GM19239 (cell line): ENCODE measurements at places on chromosomes 6 and 20.

DNA sequence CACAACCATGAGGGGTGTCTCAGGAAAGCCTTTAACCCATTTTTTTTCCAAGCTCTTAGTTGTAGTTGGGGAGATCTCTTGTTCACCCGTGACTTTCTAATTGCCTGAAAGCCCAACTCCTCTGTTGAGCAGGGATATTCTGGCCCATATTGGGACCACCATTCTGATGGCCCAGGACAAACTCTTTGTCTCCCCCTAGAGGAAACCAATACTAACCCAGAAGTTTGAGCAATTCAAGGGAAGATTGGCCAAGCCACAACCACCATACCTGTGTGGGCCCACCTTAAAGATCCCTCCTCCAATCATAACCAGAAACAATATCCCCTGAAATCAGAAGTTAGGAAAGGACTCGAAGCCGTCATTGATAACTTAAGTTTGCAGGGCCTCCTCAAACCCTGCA lies 132.6 kb downstream of the THBS2 start:
- no peak for DNase-seq

- DNase-seq: no peak
Observed at GRCh38 chr6:147170269-147170668, 33.9 kb upstream of the STXBP5 start.

GRCh38 chr6:30684386-30685156 lies 1.9 kb downstream of the PPP1R18 start:
- no peak for DNase-seq

DNA sequence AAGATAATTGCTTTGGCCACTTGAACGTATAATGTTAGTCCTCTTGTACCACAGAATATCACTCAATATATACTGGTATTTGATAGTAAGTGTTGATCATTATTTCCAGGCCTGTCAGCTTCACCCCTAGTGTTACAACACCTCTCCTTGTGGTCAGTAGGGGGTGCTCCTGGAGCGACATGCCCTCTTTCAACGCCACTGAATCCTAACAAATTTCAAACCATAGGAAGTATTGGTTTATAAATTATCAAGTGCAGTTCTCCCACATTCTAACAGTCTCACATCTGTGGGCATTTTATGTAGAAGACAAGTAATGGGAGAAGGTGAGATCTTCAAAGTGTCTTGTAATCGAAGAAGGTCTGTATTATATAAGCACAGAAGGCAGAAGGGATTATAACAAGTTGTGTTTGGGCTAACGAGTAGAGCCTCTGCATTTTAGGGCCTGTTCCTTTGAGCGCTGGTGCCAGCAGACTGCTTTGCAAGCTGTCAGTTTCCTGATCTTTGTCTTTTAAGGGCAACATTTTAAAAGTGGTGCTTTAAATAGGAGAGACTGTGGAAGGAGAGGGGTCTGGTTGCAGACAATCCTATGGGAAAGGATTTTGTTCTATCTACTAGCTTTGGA lies 57.1 kb upstream of the CEP162 start:
- DNase-seq: no peak

DNA sequence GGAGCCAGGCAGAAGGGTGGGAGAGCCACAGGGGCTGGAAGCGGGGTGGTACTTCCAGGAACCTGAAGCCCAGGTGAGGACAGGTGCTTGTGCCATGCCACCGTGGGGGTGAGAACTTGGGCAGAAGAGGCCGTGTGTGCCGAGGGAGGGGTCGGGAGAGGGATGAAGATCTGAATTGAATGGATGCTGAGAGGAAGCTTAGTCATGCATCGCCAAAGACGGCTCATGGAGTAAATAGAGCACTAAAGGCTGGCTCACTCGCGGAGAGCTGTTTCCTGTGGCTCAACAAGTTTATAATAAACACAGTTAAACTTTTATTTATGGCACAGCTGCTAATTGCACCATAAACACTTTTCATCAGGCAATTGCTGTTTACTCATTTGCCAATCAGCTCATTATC lies 21.7 kb upstream of the MYT1 start:
- DNase-seq: no peak

DNA sequence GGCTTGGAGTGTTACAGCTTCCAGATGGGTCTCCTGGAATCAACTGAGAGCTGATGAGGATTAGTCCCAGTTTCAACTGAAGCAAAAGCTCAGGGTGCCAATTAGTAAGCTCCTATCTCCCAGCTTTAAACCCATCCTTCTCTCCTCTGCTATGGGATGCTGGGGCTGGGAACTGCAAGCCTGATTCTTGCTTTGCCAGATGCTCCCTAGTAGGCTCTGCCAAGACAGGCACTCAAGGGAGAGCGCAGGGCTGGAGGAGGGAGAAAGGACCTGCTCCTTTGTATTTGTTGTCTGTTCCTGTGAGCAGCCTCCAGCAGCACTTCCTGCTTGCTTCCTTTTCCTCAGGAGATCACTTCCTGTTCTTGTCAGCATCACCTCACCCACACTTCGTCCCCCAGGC lies 309.7 kb downstream of the KIF16B start:
- no peak for DNase-seq

DNA sequence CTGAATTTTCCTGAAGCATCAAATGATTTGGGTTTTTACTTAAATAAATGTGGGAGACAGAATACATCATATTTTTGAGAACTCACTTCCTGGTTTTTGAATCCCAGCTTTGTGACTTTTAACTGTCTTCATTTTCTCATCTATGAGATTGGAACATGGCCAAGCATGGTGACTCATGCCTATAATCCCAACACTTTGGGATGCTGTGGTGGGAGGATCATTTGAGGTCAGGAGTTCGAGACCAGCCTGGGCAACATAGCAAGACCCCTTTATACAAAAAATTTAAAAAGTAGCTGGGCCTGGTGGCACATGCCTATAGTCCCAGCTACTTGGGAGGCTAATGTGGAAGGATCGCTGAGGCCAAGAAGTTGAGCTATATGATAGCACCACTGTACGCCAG lies 122.3 kb downstream of the QKI start:
- DNase-seq: no peak

- DNase-seq: peak; percentile 58
Observed at GRCh38 chr20:3420211-3420707, 12.8 kb upstream of the DNAAF9 start.

GRCh38 chr6:3777730-3778461 lies 26.4 kb upstream of the PXDC1 start:
- no peak for DNase-seq

- no peak for DNase-seq
Observed at GRCh38 chr6:21828704-21829103, 235.2 kb downstream of the SOX4 start.

GRCh38 chr20:44467289-44467883 lies 8.3 kb upstream of the TTPAL start:
- no peak for DNase-seq

- no peak for DNase-seq
Observed at GRCh38 chr6:26016963-26017631, 54.5 kb downstream of the TRIM38 start.

DNA sequence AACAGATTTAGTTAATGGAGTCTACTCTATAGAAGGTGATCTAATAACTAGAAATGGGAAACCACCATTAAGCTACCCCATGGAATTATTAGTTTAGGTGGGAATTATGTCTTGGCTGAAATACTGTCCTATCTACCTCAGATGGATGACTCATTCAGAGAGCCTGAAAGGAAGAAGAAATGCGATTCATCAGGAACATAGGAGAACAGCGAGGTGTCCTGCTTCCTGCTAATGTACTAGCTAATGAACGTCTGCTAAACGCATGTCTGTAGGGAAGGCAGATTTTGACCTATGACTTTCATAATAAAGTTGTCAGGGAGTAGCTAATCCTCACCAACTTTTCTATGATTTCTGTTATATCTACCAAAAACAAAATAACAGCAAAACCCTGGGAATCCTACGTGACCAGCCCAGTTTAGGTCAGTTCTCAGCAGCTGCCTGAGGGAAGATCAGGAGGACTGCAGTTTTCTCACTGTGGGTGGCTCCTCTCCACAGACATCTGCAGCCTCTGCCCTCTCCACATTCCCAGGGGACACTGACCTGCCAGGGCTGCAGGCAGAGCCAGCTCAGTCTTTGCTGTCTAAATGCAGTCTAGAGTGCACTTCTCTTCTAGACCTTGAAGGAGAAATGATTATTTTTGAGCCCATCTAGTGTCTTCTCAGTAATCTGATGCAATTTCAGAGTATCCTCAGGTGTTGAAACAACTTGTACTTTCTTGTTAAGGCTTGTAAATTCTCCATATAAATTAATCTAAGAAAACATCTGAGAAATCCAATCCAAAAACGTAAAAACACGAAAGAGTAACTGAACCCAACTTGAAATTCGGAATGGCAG lies 18.1 kb upstream of the SFT2D1 start:
- DNase-seq: no peak

GRCh38 chr6:157943964-157944283 lies 37.7 kb upstream of the SYNJ2 start:
- no peak for DNase-seq

GRCh38 chr6:149076355-149076734 lies 241.2 kb upstream of the TAB2 start:
- no peak for DNase-seq

DNA sequence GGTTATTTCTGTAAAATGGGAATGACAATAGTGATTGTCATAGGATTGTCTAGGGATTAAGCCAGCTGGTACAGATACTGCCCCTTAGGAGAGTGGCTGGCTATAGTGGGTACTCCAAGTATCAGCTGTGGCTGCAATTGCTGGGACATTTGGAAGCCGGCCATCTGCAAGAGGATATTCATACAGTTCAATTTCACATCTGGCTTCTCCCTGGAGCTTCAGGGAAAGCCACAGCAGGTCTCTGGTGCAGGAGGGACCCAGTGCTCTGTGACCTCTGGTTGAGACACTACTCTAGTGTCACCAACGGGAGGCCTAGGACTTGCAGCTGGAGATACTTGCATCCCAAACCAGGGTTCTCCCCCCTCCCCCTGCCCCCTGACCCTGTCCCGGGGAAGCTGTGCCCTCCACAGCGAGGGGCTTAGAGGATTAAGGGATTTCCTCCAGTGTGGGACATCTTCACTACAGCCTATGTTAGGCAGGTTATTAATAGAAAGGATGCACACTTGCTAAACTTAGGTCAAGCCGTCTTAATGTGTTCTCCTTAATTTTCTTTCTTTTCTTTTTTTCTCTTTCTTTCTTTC lies 2.7 kb downstream of the SLC2A10 start:
- DNase-seq: no peak

- no peak for DNase-seq
Observed at GRCh38 chr6:5622276-5623005, 361.1 kb downstream of the FARS2 start.

- DNase-seq: no peak
Observed at GRCh38 chr6:124393536-124393935, 568.7 kb upstream of the RNF217 start.

- DNase-seq: no peak
Observed at GRCh38 chr20:18973529-18974173, 160.1 kb downstream of the SCP2D1 start.

DNA sequence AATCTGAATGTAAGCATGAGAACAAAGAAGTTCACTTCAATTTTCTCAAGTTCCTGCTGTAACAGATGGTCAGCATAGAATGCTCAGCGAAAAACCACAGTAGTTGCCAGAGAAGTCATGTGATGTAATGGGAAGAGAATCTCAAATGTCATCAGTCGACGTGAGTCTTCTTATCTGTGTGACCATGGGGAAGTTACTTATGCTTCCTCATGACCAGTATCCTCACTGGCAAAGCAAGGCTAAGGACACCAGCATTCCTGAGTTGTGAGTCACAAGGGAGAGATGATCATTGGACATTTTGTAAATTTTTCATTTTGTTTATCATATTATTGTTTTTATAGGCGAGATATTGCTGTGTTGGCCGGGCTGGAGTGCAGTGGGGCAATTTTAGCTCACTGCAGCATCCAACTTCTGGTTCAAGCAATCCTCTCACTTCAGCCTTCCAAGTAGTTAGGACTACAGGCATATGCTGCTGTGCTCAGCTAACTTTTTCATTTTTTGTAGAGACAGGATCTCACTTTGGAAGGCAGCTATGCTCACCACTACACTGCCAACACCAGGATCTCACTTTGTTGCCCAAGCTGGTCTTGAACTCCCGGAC lies 21.9 kb downstream of the SGK1 start:
- peak; percentile 9 for DNase-seq

GRCh38 chr6:109008537-109009235 lies 86.0 kb downstream of the SESN1 start:
- no peak for DNase-seq

DNA sequence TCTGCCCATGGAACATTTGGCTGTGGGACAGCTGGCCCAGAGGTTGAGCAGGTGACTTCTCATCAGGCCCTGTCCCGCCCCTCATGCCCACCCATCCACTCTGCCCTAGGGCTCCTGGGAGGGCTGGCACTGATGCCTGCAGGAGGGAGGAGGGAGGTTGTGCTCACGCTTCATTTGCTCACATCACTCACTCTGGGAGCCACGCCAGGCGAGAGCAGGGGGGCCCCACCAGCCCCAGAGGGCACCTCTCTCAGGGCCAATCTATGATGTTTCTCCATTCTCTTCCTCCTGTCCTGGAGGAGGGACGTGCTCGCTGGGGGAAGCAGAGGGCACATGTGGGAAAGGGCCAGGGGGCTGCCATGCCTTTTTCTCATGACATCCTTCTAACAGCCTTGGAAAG lies 10.9 kb upstream of the GLP1R start:
- no peak for DNase-seq

DNA sequence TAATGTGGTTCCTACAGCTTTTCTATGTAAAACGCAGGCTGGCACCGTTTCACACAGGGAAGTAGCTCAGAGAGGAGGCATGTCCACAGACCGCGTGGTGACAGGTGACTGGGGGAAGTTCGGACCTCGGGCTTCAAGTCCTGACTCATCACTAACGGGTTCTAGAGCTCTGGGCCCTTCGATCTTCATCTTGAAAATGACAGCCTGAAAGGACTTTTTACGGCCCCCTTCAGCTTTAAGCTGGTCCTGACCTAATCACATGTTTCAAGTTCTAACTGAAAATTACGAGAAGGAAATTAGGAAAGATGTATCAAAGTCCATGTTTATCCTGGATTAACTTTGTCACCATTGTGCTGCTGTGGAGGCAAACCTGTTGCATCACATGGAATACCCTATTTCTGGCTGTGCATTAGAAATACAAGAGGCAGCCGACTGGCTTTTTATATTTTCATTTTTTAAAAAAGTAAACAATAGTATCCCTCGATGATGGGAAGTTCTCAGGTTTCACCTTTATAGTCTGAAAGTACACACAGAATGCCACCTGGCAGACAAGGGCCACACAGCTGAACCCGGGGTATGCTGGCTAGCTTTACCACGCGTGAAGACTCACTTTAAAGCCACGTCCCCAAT lies 2.0 kb downstream of the MAN1A1 start:
- no peak for DNase-seq

- no peak for DNase-seq
Observed at GRCh38 chr20:54234991-54235390, 27.1 kb downstream of the PFDN4 start.
